Endothelial cell (in vitro differentiated cells): ENCODE measurements at places on chromosomes 7 and 10. TPM values are rescaled to one million over a fixed set of nuclear protein-coding genes. Genes with fewer than 3 reads are reported as not detected.

GRCh38 chr7:46290374-46291049 lies 369.4 kb upstream of the IGFBP3 start:
- no peak overlapping the region for H3K4me3 ChIP-seq
- peaks cover 19% of the 10 kb centered on the region for H3K4me1 ChIP-seq
- no peaks in the 10 kb centered on the region for H3K36me3 ChIP-seq
- H3K27ac ChIP-seq: no peak overlapping the region
- DNase-seq: no peak
- no peaks in the 10 kb centered on the region for H3K27me3 ChIP-seq

DNA sequence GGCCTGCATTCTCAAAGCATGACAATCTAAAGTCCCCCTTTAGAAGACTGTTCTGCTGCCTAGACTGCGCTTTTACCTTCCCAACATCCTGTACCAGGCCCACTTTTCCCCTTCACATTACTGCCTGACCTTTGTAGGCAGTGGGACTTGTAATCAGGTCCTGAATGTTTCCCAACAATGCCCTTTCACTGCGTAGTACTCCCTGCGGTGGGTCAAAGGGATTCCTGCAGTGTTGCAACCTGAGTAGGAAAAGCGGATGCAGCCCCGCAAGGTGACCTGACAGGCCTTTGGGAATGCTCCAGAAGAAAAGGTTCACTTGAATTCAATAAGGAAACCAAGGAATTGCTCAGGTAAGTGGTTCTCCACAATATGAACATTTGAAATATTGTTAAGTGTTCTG lies 4.9 kb upstream of the TCAF1 start:
- H3K27ac ChIP-seq: no peak overlapping the region
- H3K4me3 ChIP-seq: no peak overlapping the region
- no peaks in the 10 kb centered on the region for H3K36me3 ChIP-seq
- DNase-seq: no peak
- H3K27me3 ChIP-seq: peaks cover 5% of the 10 kb centered on the region

Gene GIMAP4
- total RNA-seq: 6.4 TPM

GRCh38 chr7:45331563-45331962 lies 174.0 kb downstream of the RAMP3 start:
- H3K4me1 ChIP-seq: no peaks in the 10 kb centered on the region
- no peak overlapping the region for H3K27ac ChIP-seq
- DNase-seq: no peak

GRCh38 chr7:20927976-20928375 lies 141.3 kb upstream of the SP8 start:
- no peaks in the 10 kb centered on the region for H3K4me1 ChIP-seq
- H3K4me3 ChIP-seq: no peak overlapping the region
- no peak overlapping the region for H3K27ac ChIP-seq
- no peak for DNase-seq

Gene TAS2R5
- 1.9 TPM for total RNA-seq

Gene EZH2
- total RNA-seq: 37.5 TPM

Gene NEUROG3
- total RNA-seq: not detected

DNA sequence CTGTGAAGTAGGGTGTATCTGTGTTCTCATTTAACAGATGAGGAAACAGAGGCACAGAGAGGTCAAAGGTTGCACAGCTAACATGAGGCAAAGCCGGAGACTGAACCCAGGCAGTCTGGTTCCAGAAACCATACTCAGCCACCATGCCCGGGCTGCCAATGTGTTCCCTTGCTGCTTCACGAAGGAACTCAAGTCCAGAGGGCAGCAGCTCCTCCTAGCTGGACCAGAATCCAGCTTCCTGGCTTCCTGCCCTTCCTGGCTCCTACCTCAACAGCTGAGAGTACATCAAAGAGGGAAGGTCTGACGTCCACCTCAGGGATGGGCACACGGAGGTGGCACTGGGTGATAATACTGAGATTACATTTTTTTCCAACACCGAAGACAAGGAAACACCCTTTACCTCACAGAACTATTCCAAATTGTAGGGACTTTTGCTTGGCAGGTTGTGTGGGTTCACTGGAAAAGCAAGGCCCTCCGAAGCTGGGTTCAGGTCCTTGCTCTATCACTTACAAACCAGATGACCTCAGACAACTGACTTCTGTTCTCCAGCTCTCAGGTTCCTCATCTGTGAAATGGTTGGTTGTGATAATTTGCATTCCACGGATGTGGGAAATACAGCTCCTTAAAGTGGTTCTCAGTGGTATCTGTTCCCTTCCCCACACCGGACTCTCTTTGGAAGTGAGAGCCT lies 154.1 kb upstream of the ZMIZ1 start:
- peak overlapping the region; percentile 11 for H3K4me3 ChIP-seq
- DNase-seq: no peak
- peaks cover 16% of the 10 kb centered on the region for H3K27me3 ChIP-seq
- no peak overlapping the region for H3K27ac ChIP-seq

- H3K4me1 ChIP-seq: peaks cover 5% of the 10 kb centered on the region
- H3K4me3 ChIP-seq: no peak overlapping the region
- H3K27ac ChIP-seq: no peak overlapping the region
- no peak for DNase-seq
- peaks cover 5% of the 10 kb centered on the region for H3K36me3 ChIP-seq
Measured at GRCh38 chr7:73340514-73340913, 12.6 kb downstream of the FKBP6 start.
